Thoracic aorta (tissue), 2 donors: ENCODE measurements at places on chromosomes 2 and 18.

- DNase-seq: no peak
Measured at GRCh38 chr2:215188078-215188477, 49.7 kb upstream of the ABCA12 start.

- DNase-seq: no peak
Measured at GRCh38 chr2:10471955-10472354, 23.8 kb upstream of the ODC1 start.

- DNase-seq: no peak
Measured at GRCh38 chr2:189641002-189641401, 20.3 kb upstream of the ASNSD1 start.

DNA sequence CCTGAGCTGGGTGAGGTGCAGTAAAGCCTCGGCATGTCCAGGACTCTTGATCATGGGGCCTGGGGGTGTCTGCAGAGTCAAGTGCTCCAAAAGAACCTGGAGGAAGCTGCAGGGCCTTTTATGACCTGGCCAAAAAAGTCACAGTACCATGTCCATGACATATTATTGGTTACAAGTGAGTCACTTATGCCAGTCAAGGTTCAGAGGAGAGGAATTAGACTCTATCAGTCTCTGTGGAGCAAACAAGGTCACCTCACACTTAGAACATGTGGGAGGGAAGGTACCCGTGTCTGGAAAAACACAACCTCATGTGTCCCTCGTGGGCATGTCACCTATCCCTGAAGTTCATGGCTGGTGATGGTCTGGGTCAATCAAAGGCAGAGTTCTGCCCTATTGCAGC, 465.7 kb downstream of the FBXO15 start:
- no peak for DNase-seq

DNA sequence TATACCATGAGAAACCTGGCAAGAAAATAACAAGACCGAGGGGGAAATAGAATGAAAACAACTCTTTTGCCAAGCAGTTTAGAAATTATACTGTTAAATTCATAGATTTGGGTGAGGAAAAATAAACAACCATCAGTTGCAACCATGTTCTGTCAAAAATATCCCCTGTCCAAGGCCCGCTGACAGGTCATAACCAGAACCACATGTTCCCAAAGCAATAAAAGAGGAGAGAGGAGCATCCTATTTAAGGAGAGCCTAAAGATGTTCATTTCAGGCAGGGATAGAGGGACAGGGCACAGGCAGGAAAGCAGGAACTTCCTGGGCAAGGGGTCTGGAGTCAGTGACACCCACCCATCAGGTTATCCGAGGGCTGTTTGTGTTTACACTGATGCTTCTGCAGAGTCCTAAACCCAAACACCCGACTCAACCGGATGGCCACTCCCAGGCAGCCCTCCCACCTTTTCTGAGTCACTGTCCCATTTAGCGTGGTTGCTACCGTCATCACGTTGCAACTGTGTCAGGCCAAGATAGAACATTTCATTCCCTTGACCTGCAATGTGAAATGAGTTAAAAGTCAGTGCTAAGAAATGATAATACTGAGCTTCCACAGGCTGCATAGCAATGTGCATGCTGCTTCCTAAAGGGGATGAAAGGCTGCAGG, 468.3 kb upstream of the RAB12 start:
- DNase-seq: no peak

GRCh38 chr2:67974559-67975430, 88.0 kb downstream of the C1D start:
- DNase-seq: no peak

- no peak for DNase-seq
Measured at GRCh38 chr18:8264861-8265411, 344.3 kb upstream of the RAB12 start.

DNA sequence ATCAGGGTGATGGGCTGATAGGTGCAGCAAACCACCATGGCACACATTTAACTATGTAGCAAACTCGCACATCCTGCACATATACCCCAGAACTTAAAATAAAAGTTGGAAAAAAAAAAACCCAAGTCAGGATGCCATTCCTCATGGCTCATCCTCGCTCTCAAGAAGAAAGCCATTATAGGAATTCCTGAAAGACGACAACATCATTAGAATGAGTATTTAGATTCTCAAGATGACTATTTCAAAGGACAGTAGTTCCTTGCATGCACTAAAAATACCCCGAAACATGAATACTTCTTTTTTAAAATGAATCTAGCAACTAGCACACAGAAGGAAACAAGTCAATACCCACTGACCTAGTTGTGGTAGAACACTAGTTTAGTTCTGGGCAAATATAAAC, 285.8 kb upstream of the REV1 start:
- no peak for DNase-seq

- no peak for DNase-seq
Measured at GRCh38 chr18:58303363-58303762, 259.3 kb downstream of the NEDD4L start.

GRCh38 chr2:222479859-222480258, 55.5 kb downstream of the SGPP2 start:
- DNase-seq: no peak

DNA sequence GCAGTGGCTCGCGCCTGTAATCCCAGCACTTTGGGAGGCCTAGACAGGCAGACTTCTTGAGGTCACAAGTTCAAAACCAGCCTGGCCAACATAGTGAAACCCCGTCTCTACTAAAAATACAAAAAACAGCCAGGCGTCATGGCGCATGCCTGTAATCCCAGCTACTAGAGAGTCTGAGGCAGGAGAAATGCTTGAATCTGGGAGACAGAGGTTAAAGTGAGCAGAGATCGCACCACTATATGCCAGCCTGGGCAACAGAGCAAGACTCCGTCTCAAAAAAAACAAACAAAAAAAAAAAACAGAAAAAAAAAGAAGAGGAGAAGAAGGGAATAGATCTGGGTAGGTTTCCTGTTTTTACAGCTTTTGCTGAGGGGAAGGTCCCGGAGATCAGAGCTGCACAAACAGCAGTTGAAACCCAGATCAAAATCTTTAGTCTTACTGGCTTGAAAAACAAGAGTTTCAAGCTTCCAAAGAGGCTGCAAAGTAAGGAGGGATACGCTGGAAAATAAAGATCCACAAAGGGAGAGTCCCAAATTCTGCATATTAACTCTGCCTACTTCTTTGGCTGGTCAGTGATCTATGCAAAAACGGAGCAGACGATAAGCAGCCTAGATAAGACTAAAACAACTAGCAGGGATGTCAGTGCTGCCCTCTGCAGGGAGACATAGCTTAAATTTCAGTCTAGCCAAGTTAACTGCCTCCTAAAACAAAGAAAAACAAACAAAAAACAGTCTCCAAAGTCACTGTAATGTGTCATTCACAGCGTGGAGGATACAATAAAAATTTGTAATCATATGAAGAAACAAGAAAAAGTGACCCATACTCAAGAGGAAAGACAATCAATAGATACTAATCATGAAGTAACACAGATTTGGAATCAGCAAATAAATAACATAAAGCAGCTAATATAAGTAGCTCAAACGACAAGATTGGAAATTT, 74.1 kb downstream of the TLK1 start:
- DNase-seq: no peak

GRCh38 chr2:174122185-174122584, 126.1 kb downstream of the OLA1 start:
- no peak for DNase-seq

- no peak for DNase-seq
Measured at GRCh38 chr2:117222809-117223208, 591.7 kb upstream of the DDX18 start.

DNA sequence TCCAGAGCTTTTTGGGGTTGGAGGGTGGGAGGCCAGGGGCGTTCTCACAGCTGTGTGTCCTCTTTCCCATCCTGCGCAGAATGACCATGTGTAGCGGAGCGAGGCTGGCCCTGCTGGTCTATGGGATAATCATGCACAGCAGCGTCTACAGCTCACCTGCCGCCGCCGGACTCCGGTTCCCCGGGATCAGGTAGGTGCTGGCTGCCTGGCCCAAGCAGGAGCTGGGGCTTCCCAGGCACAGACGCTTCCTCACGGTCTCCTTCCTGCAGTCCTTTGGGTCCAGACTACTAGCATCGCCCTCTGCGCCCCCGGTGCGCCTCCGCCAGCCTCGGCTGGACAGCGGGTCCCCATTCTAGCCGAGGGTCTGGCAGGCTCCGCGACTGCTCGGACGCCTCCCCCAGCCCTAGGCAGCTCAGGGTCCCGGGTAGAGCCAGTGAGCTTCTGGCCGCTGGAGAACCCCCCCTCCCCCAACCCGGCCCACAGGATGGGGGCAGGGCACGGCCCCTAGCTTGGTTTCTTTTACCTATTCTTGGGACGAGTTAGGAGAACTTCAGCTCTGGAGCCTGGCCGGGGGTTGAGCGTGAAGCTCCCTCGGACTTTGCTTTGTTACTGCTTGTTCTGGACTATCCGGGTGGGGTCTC, 756 bp downstream of the ADCYAP1 start:
- no peak for DNase-seq

DNA sequence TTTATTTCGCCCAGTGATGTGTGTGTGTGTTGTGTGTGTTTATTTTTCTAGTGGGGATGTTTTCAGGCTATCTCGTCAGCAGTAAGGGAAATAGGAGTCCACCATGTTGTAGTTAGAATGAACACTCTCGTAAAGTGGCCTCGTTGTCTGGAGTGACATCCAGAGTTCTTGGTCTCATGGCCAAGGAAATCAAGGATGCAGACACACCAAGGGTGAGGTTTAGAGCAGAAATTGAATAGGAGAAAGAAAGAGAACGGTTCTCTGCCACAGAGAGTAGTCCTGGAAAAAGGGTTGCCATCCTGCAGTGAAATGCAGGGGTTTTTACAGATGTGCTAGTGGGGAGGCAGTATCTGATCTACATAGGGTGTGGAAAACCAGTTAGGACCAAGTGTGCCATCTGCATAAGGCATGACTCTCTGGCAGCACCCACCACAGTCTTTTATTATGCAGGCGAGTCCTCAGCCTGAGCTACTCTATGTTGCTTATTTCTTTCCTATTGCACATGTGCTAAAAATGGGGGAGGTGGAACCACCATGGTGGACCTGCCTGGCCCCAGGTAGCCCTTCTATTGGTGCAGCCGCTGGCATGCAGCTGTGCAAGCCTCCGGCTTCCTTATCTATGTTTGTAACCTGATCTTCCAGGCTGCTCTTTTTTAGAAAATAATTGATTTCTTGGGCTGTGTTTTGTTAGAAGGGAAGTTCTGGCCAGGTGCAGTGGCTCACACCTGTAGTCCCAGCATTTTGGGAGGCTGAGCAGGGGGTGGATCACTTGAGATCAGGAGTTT, 23.2 kb downstream of the RALB start:
- no peak for DNase-seq

GRCh38 chr2:43289331-43289730, 62.9 kb upstream of the ZFP36L2 start:
- DNase-seq: no peak

DNA sequence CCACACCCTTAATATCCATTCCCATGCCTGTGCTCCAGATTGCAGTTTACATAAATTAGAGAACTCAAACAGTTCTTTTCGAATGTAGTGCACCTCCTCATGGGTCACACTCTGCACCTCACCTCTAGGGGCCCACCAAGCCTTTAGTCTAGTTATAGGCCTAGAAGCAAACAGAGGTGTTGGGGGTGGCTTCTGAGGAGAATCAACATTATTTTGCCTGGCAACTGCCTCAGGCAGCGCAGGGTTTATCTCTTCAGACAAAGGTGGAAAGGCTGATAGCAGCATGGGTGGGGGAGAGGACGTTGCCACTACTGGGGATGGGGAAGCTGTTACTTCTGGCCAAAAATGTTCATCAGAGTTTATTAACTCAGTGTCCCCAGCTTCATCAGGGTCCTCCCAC, 5.0 kb upstream of the GYPC start:
- no peak for DNase-seq

DNA sequence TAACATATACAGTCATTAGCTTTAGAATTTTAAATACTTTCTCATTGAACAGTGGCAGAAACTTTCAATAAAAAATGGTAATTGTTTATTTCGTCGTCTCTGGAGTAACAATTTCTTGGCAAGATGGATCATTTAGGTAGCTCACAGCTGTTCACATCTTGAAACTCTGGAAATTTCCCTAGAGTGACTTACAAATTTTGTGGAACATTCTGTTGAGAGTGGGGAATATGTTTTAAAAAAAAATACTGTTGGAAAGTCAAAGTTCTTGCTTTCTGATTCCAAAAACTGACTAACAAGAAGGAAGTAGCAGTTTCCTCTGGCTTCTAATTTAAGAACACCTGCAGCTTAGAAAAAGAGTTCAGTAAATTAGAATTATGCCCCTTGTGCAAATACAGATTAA, 11.2 kb upstream of the CALCRL start:
- no peak for DNase-seq

GRCh38 chr2:26785431-26786206, at the start of gene CENPA:
TSS of gene CENPA (plus strand) at chr2:26786056. CDS start at chr2:26786197, 141 bp downstream.
- DNase-seq: peak; percentile 93

- no peak for DNase-seq
Measured at GRCh38 chr2:140465301-140465700, 1665.5 kb downstream of the LRP1B start.

DNA sequence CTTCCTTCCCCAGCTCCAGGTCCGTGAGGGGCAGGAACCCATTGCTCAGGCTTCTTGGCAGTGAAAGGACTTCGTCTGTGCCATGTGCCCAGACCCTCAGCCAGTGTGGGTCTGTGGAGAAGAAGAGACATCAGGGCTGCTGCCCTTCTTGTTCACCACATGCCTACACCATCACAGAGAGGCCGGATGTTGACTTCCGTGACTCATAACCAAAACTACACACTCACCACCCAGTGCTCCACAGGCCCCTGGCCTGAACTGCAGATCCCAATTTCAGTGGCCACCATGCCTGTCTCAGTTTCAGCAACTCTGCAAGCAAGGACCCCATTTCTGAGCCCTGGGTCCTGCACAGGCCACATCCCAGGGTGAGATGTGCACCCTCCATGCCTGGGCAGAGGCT, 332.6 kb upstream of the SALL3 start:
- DNase-seq: no peak

GRCh38 chr2:121716126-121716525, 20.5 kb downstream of the NIFK start:
- no peak for DNase-seq

- no peak for DNase-seq
Measured at GRCh38 chr18:43572163-43572562, 294.9 kb upstream of the SYT4 start.

GRCh38 chr18:13612196-13612997, 114.0 kb downstream of the FAM210A start:
- DNase-seq: no peak

GRCh38 chr2:44246436-44246835, 28.8 kb upstream of the SLC3A1 start:
- no peak for DNase-seq

DNA sequence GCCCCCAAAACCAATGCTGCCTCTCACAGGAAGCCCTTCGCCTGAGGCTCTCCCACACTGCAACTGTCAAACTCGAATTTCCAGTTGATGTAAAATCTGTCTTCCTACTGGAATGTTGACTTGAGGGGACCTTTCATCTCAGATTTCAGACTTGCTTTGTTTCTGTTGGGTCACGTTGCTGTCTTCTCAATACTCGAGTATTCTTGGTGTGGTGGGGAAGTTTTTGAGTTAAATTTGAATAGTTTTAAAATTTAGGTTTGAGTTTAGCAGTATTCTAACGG, 50.8 kb downstream of the AGAP1 start:
- no peak for DNase-seq

DNA sequence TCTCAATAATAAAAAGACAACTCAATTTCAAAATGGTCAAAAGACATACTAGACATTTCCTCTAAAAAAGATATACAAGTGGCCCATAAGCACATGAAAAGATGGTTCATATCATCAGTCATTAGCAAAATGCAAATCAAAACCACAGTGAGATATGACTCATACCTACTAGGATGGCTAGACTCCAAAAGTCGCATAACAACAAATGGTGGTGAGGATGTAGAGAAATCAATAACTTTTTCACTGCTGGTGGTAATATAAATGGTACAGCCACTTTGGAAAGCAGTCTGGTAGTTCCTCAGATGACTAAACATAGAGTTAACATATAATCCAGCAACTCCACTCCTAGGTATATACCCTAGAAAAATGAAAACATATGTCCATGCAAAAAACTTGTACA, 242.3 kb upstream of the NOL4 start:
- no peak for DNase-seq
